ENCODE measurements at places on chromosomes 12 and 14. TPM values are rescaled to one million over a fixed set of nuclear protein-coding genes. Genes with fewer than 3 reads are reported as not detected.

The NRXN3 gene
- total RNA-seq: 6.6 TPM

The ACSM4 gene
- 0.91 TPM for total RNA-seq

The GLS2 gene
- 6.6 TPM for total RNA-seq

The SIX6 gene
- 0.28 TPM for total RNA-seq

The MIP gene
- total RNA-seq: not detected

All from prostate gland (tissue), 2 donors.